T1000 (cell line): ENCODE measurements at places on chromosomes 3 and 15.

GRCh38 chr3:177150970-177151627, 46.2 kb downstream of the TBL1XR1 start:
- DNase-seq, result peak; percentile 6

- DNase-seq, result no peak
Observed at GRCh38 chr3:64266983-64267382, 41.7 kb upstream of the PRICKLE2 start.

GRCh38 chr3:187900993-187901755, 155.9 kb upstream of the BCL6 start:
- DNase-seq, result no peak

DNA sequence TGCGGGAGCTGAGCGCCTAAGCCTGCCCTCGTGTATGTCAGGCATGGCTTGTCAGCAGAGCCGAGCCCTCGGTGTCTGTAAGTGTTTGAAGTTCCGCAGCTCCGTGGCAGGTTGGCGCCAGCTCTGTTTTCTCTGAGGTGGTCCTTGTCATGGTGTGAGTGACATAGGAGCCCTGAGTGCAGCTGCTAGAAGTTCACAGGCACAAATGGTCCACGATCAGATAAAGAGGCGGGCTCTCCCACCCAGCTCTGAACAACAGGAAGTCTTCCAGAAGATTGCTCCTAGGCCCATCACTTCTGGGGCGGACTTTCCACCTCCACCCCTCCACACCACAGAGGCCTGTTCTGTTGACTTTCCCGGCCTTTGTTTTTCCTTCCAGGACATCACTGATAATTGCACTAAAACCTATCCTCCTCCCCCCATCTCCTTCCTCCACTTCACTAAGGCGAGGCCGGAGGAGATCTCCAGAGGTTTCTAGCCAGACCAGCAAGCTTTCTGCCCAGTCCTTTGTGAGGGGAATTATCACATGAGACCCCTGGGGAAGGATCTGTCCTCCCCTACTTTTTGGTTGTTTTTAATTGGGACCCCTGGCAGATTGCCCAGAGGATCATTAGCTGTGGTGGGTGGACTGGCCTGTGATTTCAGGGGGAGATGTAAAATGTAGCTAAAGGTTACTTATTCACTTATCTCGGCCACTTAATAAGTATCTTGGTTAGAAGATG, 19.9 kb downstream of the ITPR1 start:
- DNase-seq, result no peak

DNA sequence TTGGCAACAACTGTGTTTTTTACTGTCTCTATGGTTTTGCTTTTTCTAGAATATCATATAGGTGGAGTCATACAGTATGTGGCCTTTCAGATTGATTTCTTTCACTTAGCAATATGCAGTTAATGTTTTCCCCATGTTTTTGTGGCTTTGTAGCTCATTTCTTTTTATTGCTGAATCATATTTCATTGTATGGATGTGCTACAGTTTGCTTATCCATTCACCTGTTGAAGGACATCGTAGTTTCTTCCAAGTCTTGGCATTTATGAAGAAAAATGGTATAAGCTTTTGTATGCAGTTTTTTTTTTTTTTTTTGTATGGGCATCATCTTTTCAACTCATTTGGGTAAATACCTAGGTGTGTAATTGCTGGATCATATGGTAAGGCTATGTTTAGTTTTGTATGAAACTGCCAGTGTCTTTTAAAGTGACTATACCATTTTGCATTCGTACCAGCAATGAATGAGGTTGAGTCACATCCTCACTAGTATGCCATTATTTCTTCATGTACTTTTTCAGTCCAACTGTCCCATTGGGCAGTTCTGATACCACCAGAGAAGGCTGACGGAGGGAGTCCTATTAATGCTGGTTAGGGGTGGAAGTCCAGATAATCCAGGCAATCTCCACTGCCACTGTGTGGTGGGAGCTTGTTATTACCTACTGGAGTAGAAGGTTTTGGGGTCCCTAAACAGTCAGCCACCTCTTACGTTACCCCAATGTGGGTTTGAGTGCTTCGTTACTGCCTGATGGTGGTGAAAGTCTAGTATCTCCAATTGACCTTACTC, 210.5 kb downstream of the DOCK3 start:
- no peak for DNase-seq

GRCh38 chr15:95988574-95988887, 342.0 kb upstream of the NR2F2 start:
- DNase-seq, result no peak

- DNase-seq, result no peak
Observed at GRCh38 chr15:48834756-48835155, 23.9 kb upstream of the CEP152 start.

DNA sequence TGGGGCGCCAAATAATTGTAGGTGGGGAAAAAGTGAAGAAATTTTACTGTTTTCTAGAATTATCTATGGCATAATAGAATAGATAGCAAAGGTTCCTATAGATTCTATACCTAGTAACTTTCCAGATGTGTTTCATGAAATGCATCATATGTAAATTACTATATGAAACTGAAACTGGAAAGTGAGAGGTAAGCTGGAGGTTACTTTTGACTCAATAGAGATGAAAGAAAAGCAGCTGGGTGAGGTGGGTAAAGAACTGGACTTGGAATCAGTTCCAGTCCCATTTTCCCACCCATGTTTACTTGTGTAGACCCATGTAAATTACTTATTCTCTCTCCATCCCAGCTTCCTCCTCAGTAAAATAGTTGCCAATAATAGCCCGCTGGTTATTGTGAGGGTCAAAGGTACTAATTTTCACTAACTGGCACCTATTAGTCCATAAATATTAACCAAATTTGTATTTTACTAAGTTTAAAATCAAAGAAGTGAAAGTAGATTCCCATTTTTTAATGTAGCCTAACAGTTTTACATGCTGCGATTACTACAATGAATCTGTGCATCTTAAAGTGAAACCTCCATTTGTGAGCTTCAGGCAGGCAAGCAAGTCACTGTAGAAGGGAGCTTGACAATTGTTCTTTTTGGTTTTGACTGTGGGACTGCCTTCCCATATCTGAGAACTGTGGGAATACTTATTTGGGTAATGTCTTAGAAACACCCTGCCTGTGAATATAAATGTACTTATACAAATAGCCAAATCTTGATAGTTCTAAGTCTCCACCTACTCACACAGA, 312.1 kb downstream of the SLC9A9 start:
- DNase-seq, result no peak

GRCh38 chr3:185595526-185595925, 9.4 kb downstream of the SENP2 start:
- DNase-seq, result no peak

GRCh38 chr3:132344666-132345280, 27.6 kb downstream of the ACP3 start:
- no peak for DNase-seq

DNA sequence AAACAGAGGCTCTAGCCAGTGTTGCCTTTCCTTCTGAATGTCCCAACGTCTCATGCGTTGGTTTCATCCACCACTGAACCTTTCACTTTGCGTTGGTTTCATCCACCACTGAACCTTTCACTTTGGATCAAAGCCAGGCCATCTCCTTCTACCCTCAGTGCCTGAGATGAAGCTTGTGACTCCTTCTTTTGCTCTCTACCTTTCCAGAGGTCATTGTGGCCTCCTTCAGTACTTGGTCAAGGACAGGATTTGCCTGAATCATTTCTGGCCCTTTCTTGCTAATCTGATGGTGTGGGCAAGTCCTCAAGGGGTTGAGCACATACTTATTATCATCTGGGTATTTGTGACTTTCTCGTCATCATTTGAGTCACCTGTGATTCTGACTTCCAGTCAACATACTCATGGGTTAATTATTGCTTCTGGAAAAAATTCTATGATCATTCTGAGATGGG, 50.0 kb downstream of the SELENOT start:
- no peak for DNase-seq

DNA sequence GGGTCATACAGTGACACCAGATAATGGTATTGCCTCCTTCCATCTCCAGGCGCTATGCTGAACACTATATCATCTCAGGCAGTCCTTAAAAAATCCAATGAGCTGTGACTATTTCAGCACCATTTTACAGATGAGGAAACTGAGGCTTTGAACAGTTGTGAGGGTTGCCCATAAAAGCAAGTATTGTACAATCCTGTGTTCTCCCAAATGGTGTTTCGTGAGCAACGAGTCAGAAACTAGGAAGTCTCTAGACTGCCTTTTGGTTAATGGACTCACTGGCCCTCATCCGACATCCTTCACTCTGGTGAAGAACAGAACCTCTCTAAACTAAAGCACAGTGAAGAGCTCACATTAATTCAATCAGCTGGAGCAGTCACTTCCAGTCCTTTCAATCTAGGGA, 61.8 kb downstream of the ATP8B4 start:
- no peak for DNase-seq

DNA sequence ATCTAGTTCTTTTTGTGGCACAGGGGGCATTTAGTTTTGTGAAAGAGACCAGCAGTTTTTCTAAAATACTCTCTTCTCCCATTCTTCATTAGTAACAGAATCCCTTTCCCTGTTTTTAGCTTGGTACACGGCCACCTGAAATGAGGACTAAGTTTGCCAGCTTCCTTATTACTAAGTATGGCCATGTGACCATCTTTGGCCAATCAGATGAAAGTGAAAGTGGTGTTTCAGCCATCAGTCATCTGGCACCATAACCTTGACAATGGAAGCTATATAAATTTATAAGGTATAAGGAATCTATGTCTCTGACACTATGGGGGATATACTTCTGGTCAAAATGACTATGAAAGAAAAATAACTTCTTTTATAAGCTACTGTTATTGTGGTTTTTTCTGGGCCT, 570.4 kb downstream of the AGBL1 start:
- DNase-seq, result no peak

DNA sequence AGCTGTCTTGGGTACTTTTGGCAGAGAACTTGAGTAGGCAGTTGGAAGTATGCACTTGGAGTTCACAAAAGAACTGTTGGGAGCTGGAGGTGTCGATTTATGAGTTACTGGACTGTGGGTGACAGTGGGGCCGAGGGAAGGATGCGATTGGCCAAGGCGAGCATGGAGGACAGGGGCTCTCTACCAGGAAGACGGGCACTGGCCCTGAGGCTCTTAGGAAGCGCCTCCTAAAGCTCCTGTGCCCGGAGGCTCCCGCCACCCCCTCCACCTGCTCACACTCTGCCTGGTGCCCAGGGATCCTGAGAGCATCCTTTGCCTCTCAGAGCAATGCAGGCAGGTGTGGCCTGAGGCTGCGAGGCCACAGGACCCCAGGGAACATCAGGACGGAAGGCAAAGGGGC, 69.0 kb downstream of the CRTC3 start:
- DNase-seq, result no peak

DNA sequence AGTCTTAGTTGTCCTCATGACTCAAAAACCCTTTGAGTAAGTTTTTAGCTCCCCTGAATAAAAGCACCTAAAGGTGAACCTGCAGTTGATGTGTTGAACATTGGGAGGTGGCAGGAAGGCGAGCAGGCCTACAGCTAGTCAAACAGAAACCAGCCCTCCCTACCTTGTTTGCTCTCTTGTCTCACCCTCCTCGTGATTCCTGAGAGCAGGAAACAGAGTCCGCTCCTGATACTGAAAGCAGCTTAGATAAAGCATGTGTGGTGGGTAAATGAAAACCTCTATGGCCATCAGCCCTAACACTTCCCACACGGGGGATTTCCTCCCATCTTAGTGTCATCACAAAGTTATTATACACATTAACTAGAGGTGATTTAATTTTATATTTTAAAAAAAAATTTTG, 21.8 kb upstream of the CLDN18 start:
- DNase-seq, result no peak

DNA sequence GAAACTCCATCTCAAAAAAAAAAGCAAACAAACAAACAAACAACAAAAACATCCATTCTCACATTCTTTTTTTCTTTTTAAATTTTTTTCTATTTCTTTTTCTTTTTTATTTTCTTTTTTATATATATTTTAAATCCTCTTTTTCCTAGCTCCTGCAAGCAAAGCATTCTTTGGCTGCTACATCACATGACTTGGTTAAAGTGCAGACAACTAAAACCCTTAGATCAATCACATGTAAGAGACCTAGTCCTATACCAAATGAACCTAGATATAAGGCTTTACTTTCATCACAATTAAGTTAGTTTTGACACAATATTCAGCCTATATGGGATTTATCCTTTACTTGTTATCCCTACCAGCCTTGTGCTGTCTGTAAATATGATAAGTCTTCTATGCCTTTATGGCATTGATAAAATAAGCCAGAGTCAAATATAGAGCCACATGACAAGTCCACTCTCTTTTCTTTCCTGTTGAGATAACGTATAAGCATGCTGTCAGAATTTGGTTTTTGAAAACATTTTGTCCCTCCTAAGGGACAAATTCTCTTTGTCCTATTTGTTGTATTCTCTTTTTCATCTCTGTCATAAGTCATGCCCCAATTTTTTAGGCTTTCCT, 11.3 kb downstream of the UBR1 start:
- DNase-seq, result no peak

- DNase-seq, result no peak
Observed at GRCh38 chr3:2446146-2446545, 347.5 kb downstream of the CNTN4 start.

DNA sequence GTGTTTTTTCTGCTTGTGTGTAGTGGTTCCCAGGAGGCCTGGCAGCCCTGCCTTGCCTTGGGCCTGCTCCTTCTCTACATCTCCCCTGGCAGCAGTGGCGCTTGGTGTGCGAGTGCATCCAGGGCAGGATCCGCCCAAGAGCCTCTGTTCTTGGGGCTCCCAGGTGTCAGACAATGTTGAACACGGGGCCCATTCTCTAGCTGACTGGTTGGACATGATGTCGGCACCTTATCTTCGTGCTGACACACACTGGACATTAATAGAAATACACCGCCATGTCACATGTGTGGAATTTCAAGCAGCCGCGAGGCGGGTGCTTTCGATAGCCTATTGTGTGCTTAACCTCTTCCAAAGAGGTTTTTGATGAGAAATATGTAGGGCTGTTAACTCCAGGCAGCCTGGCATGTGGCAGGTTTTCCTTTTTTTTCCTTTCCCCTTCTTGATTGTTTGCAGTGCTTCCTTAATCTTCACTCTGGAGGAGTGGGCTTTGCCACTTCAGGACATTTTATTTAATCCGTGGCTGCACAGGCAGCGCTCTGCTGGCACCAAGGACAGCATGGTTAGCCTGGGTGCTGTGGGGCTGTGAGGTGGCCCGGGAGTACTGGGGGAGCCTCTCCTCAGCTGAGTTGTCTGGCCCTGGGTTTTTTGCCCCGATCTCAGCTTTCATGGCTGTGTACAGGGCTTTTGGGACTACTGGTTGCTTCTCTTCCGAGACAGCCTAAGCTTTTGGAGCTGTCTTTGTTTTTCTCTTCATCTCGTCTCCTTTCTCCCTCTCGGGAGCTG, 42.5 kb downstream of the CHCHD6 start:
- no peak for DNase-seq

- DNase-seq, result no peak
Observed at GRCh38 chr3:24138876-24139256, 193.8 kb downstream of the NR1D2 start.

GRCh38 chr3:15726043-15726442, 71.7 kb downstream of the ANKRD28 start:
- DNase-seq, result no peak

GRCh38 chr3:48765376-48765775, 48.4 kb upstream of the IP6K2 start:
- no peak for DNase-seq

GRCh38 chr15:35784745-35785144, 238.8 kb upstream of the DPH6 start:
- no peak for DNase-seq

GRCh38 chr3:34248352-34248751, 449.9 kb downstream of the PDCD6IP start:
- no peak for DNase-seq

GRCh38 chr3:152458376-152459117, 189.8 kb downstream of the MBNL1 start:
- no peak for DNase-seq
